ENCODE measurements at places on chromosomes 4 and X.

DNA sequence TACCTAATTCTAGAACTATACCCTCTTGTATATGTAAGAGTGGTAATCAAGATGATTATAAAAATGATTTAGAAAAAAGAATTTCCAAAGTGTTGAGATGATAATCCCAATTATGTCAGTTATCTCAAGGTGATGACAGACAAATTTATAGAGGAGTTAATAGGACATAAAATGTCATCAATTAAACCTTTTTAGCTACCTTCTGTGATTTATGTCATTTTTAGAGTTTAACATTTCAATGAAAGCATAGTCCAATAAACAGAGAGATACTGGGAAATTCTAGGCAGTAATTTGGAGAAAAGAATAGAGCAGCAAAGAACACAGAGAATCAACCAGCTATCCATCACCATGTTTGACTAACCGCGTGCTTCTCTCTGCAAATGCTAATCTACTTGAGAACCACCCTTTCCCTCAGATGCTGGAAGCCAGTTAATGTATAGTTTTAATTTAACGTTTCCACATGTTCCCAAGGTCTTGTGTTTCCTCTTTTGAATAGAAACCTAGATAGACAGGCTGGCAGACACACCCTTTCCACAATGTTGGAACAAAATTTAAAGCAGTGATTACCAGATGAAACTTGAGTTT is 433.1 kb upstream of the FAM241A start:
- no peak for DNase-seq

GRCh38 chr4:1862055-1862911 is 6.3 kb upstream of the LETM1 start:
- DNase-seq: no peak

GRCh38 chrX:37599729-37600128 is 28.3 kb downstream of the LANCL3 start:
- DNase-seq: no peak

- no peak for DNase-seq
Measured at GRCh38 chr4:7808181-7808580, 131.5 kb downstream of the AFAP1 start.

DNA sequence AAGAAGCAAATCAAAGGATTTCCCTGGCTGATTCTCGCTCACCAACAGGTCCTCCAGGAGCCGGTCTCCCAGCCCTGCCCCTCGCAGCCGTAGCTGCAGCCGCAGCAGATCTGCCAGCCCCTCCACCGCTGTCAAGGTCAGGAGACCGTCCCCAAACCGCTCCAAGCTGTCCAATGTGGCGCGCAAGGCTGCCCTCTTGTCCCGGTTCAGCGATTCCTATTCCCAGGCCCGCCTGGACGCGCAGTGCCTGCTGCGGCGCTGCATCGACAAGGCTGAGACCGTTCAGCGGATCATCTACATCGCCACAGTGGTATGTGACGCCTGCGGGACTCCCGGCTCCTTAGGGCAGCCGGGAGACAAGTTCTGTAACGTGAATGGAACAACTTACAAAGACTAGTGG is 25.6 kb downstream of the SPATA18 start:
- DNase-seq: no peak

GRCh38 chr4:20185103-20185502 is 66.6 kb upstream of the SLIT2 start:
- no peak for DNase-seq

All from stimulated activated CD8-positive, alpha-beta memory T cell treated with anti-CD3 and anti-CD28 coated beads, Interleukin-4, amount 100 ng/mL, for 4 hours (primary cell).